ENCODE measurements at places on chromosomes 1 and 21.

GRCh38 chr1:10682108-10682445 lies 114.4 kb downstream of the CASZ1 start:
- no peak for DNase-seq

DNA sequence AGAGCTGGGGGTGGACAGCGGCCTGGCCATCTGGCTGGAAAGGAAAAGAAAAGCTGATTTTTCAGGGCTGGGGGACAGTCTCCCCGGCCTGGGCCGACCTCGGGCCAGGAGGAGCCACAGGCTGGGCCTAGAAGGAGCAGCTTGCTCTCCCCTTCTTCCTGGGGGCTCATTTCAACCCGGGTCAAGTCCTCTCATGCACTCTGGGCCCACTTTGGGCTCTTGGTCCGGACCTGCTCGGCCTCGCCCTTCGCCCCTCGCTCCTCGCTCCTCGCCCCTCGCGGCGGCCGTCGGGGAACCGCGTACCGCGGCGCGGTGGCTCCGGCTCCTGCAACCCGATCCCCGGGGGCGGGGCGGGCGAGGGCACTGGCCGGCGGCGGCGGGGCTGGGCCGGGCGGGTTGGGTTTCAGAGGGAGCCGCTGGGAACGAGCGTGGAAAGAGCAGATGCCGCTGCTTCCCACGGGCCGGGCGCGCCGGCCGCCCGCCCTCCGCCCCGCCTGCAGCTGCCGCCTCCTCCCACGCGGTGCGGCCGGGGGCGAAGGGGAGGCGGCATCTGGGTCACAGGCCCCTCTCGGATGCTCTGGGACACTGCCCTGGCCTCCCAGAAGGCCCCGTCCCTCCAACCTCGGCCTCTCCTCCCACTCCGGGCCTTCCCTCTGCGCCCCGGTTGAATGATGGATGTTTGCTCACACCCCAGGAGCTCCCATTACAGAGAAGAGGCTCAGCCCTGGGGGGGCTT lies 6.6 kb downstream of the HEYL start:
- peak; percentile 34 for DNase-seq

DNA sequence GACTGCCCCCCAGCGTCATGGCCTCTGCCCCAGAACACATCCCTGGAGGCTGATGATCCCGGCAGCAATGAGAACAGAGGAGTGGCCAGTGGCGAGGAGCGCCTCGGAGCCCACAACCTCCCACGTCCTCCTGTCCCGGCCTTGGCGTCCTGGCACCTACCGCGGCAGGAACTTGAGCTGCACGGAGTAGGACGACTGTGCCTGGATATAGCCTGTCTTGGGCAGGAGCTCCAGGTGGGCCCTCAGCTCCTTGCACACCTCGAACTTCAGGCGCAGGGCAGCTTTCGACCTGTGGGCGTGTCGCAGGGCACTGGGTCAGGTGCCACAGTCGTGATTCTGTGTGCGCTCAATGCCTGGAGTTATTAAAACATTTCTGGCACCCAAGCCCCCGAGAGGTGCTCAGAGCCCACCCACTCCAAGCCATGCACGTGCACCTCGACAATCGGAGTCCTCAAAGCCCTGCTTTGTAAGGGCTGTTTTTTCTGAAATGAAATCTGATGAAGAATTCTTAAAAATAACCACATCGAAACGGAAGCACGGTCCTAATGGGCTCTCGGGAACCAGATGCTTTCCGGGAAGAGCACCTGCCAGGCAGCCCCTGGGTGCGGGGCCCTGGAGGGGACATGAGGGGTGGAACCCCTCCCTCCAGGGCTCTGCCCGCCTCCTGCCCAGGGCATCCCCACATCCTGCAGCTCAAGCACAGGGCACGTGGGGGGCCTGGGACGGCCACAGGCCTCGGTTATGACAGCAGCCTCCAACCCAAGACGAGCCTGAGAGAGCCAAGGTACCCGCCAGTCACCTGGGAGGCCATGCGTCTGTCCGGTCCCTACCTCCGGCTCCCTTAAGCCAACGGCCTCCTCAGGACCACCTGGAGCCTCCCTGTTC lies 23.0 kb upstream of the TMEM52 start:
- no peak for DNase-seq

DNA sequence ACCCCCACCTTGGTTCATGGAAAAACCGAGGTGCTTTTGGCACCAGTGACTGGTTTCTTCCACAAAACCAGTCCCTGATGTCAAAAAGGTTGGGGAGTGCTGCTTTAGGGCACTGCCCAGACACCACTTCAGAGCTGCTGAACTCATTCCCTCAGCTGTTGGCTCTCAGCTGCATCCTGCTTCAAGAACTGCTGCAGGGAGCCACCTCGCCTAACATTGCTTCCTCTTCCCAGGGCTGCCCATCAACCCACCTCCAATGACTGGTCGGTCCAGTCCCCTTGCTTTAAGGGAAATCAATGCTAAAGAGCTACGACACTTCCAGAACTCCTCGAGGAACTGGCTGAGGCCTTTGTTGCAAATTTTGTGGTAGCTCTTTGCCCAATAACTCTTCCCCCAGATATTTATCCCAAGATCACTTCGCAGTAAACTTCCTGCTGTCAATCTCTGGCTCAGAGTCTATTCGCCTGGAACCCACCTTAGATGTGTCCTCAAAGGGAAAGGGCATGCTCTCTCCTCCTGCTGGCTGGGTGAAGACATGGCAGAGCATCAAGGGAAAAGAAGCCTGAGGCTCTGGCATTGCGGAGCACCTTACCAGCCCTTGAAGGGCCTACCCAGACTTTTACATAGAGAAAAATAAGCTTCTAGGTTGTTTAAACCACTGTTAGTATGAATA lies 29.0 kb downstream of the C1orf52 start:
- DNase-seq, result no peak

DNA sequence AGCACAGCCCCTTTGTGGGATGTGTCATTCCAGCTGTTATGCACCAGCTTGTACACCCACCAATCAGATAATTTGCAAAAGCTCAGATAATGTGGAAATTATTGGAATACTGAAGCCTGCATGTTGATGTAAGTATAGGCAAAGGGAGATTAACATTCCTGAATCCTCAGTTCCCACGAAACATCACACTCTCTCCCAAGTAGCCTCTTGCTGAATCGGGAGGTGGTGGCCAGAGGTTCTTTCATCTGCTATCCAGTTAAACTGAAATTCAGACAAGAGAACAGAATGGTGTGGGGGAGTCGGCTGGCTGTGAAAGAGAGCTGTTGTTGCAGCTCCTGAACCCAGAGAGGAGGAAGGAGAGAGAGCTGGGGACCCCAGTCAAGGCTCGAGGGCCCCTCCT lies 170.9 kb downstream of the ZBTB18 start:
- no peak for DNase-seq

- DNase-seq, result no peak
Measured at GRCh38 chr1:234613128-234613875, 3.3 kb upstream of the IRF2BP2 start.
